Stimulated activated CD4-positive, alpha-beta T cell treated with anti-CD3 and anti-CD28 coated beads, TNF-alpha, amount 100 ng/mL, for 1 hour (primary cell): ENCODE measurements at places on chromosomes 2 and 18.

GRCh38 chr2:217279556-217279955, 419.7 kb upstream of the TNP1 start:
- no peak for DNase-seq

- no peak for DNase-seq
Observed at GRCh38 chr2:58925676-58926081, 684.6 kb upstream of the FANCL start.

DNA sequence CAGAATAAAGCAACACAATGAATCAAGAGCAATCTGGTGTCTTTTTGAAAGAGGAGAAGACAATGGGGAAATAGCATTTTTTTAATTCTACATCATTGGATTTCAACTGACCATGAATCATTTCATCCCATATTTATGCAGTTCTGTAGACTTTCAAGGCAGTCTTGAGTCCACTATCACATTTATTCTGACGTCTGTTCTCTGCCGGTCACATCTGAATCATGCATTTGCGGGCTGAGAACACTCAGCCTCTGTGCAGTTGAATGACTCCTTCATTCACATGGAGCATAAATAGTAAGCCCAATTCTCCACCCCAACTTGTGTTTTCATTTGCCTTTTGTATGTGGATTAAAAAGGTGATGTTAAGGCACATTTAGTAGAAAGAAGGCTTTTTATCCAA, 128.2 kb downstream of the AKAIN1 start:
- no peak for DNase-seq

- no peak for DNase-seq
Observed at GRCh38 chr18:56861244-56861643, 210.1 kb downstream of the WDR7 start.

DNA sequence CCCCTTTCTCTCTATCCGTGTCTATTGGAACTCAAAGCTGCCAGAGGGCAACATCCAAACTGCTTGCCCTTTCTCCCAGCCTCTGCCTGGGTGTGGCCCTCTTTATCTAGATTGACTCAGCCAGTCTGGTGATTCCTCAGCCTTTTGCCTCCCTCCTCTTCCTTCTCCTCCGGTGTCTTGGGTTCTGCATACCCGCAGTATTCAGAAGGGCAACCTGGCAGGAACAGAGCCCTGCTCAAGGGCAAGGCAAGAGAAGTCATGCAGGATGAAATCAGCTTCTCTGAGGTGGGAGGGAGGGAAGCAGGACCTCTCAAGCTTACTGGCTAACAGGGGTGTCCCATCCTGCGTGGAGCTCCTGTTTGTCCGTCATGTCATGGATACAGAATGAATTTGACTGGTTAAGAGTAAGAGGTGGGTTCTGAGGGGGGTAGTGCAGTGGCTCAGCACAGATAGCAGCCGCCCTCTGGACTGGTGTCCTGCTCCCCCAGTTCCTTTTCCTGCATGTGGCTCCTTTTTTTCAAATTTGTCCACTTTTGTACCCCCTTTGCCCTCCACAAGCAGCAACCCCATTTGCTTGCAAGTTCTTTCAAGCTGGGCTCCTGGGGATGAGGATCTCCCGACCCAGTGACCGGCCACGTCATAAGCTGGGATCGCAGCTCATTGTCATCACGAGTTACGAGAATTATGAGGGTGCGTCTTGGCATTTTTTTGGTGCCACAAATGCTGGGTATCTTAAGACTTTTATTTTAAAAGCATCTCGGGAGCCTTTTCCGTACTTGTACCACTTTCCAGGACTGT, 154.1 kb downstream of the FHOD3 start:
- no peak for DNase-seq

DNA sequence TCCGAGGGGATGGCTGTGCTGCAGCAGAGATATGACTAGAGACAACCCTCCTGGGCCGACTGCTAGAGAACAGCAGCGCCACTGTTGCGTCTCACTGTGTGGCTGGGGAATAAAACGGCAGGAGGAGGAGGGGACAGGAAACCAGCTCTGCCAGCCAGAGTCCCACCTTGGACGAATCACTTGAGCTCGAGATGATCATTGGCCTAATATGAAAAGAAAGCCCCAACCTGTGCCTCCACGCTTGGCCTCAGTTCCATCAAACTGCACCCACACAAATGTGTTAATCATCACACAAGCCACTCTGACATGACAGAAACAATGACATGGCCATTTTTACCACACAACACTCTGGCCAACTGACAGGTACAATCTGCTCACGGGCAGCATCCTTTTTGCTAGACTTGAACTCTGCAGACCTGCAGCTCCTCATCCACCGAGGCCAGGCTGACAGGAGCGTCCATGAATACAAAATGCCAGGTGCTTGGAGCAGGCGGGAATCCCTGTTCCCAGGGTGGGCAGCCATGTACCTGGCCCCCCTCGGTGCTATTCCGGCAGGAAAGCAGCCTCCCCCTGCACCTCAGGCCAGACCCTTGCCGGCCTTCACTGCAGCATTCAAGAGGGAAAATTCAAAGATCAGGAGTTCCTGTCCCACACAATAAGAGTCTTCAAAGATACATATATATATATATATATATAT, 52.3 kb downstream of the PARD6G start:
- DNase-seq: no peak

DNA sequence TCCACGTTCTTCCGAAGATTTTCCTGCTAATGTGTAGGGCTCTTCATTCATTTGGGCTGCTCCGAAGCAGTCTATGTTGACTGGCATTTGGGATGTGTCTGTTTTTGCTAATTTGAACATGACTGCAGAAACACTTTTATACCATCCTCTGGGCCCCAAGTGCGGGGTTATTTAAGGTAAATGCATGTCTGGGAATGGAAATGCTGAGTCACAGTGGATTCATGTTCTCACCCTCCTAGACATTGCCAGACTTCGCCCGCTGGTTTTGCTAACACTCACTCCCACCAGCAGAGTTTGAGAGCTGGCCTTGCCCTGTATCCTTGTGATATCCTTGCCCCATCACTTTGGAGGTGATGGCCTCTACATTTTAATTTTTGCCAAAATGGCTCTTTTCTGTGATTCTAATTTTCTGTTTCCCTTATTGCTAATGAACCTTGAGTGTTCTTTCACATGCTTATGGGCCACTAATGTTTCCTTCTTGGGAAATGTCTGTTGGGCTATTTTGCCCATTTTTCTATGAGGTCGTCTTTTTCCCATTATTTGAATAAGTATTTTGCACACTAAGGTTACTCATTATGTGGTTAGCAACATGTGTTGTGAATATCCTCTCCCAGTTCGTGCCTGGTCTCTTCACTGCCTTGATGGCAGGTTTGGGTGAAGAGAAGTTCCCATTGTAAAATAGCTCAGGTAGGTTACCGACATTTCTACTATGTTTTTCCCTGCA, 204.1 kb downstream of the GLI2 start:
- DNase-seq: no peak

DNA sequence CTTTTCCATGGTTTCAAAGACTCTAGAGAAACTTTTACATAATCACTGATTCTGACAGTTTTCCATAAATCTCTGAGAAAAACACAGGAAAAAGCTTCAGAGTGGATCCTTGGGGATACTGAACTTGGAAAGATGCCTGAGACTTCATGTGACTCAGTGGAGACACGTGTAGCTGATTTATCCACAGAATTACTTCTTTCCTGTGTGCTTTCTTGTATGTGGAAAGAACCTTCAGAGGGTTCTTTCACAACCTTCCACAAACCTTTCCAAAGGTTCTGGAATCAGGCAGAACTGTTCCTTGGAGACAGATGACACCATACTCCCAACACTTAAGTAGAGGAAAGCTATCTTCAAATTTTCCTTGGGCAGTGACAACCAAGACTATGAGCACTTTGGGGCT, 207.2 kb downstream of the RND3 start:
- no peak for DNase-seq

- DNase-seq: no peak
Observed at GRCh38 chr2:170817093-170818035, 677 bp downstream of the GAD1 start.

DNA sequence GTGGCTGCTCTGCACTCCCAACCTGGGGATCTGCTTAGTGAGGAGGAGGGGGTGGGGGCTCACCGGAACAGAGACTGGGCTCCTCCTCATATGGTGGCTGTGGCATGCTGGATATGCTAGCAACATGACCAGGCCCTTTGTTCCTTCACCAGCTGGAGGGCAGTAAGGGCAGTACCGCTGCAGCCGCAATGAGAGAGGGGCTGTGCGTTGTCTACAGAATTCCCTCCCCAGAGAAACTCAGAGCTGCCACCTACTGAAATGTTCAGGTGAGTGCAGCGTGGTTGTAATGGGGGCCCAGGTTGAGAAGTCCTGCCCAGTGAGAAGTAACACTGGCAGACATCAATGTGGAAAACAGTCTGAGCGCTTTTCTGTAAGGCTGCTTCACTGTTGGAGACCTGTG, 1211.9 kb upstream of the NXPH2 start:
- no peak for DNase-seq

- DNase-seq: no peak
Observed at GRCh38 chr18:22293417-22293816, 124.0 kb downstream of the GATA6 start.

DNA sequence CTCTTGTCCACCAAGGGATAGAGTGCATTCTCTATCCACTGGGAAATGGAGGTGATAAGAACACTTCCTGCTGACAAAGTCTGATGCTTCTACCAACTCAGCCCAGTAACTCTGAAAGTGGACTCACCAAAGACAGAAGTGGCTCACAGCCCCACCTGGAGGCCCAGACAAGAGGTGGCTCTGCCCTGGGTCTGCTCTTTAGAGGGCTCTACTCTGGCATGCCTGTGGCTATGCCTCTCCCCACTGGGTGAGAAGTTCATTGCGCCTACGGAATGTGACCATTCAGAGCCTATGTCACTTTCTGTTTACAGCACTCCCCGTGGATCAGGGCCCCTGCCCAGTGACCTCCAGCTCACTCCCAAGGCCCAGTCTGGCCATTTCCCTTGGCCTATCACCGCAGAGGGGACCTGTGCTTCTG, 13.5 kb upstream of the XDH start:
- DNase-seq: no peak

DNA sequence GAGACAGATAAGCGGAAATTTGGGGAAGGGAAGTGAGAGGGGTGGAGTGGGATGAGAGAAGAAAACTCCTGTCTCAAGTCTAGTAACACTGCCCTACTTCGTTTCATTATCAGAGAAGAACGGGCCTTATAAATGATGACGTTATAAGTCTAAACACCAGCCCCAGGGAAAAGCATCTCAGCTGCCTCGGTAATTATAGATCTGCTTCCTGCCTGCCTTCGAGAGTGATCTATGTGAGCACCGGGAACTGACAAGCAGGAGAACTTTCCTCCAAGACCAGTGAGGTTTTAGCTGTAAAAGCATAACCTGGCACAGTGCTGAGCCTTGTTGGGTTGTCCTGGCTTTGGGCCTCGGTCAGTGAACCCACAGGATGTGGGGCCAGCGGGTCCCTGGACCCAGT, 227.9 kb upstream of the SIX2 start:
- DNase-seq: no peak

- no peak for DNase-seq
Observed at GRCh38 chr18:46915800-46916550, 1.3 kb downstream of the PIAS2 start.

DNA sequence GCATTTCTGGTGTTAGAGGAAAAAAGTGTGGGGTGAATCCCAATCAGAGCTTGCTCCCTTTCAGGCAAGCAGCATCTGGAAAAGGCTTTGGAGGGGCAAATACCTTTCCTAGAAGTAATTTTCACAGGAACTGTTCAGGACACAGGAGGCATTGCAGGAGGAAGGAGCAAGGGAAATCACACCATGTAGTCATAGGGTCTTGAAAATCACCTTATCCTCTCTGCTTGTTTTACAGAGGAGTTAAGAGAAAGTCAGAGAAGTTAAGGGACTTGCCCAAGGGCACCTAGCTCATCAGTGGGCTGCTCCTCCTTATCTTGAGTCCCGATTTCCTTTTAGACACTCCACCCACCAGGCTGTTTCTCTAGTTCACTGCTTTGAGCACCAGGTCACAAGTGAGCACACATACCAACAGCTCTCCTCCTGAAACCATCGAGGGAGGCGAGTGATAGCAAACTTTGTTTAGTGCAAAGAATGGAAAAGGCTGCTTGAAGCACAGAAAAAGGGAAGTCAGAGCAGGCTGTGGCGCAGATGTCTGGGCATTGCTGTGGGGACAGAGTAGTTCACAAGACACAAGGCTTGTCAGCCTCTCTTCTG, 89.2 kb upstream of the CXCR4 start:
- no peak for DNase-seq

GRCh38 chr2:44155666-44156446, 12.8 kb upstream of the PPM1B start:
- no peak for DNase-seq

- DNase-seq: no peak
Observed at GRCh38 chr2:238789317-238789806, 58.5 kb upstream of the TWIST2 start.

DNA sequence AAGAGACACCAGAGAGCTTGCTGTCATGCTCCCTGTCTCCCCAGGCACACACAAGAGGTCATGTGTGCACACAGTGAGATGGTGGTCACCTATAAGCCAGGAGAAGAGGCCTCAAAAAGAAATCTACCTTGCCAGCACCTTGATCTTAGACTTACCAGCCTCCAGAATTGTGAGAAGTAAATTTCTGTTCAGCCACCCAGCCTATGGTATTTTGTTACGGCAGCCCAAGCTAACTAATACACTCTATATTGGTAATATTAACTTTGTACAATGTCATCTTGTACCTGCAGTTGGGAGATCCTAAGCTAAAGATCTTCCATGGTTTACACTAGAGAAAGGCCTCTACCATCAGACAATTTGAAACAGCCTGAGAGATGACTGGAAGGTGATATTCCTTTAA, 21.2 kb downstream of the RTN4 start:
- DNase-seq: no peak

GRCh38 chr2:234243871-234244565, 193.5 kb downstream of the SPP2 start:
- no peak for DNase-seq

GRCh38 chr2:129912871-129913694, 66.4 kb upstream of the RAB6C start:
- DNase-seq: no peak

DNA sequence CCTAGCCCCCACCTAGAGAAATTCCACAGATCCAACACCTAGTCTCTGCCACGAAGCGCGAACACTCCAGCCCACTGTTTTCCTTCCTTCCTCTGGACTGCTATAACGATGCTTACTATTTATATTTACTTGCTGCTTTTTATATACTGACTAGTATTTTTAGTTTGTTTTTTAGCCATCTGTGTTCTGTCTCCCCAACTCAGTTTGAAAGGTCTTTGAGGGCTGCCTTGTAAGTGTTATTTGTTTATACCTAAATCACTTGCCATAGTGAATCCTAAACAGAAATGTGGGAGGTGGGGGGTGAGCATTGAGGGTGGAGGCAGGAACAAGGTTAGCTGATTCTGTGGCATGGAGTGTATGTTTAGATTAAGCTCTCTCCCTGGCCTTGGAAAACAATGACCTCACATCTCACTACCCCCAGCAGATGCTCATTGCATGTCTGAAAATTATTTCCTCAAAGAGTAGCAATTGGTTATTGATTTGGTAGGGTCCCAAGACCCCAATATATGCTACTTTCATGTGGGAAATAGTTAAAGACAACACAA, 1.1 kb upstream of the NCKAP5 start:
- DNase-seq: no peak

- DNase-seq: no peak
Observed at GRCh38 chr2:136149011-136149410, 31.1 kb upstream of the CXCR4 start.

GRCh38 chr18:47689371-47689770, 241.1 kb downstream of the SMAD2 start:
- DNase-seq: no peak

GRCh38 chr18:9135912-9136314, 668 bp upstream of the ANKRD12 start:
- no peak for DNase-seq

- DNase-seq: no peak
Observed at GRCh38 chr2:62675062-62675461, 30.5 kb upstream of the EHBP1 start.
